SK-N-SH (cell line): ENCODE measurements at places on chromosomes 4 and X. TPM values are rescaled to one million over a fixed set of nuclear protein-coding genes. Genes with fewer than 3 reads are reported as not detected.

- no peak for DNase-seq
Observed at GRCh38 chr4:27701606-27702005, 841.0 kb downstream of the STIM2 start.

KLHL4 gene
- 0.18 and 0.24 TPM in 2 replicates for polyA plus RNA-seq

DNA sequence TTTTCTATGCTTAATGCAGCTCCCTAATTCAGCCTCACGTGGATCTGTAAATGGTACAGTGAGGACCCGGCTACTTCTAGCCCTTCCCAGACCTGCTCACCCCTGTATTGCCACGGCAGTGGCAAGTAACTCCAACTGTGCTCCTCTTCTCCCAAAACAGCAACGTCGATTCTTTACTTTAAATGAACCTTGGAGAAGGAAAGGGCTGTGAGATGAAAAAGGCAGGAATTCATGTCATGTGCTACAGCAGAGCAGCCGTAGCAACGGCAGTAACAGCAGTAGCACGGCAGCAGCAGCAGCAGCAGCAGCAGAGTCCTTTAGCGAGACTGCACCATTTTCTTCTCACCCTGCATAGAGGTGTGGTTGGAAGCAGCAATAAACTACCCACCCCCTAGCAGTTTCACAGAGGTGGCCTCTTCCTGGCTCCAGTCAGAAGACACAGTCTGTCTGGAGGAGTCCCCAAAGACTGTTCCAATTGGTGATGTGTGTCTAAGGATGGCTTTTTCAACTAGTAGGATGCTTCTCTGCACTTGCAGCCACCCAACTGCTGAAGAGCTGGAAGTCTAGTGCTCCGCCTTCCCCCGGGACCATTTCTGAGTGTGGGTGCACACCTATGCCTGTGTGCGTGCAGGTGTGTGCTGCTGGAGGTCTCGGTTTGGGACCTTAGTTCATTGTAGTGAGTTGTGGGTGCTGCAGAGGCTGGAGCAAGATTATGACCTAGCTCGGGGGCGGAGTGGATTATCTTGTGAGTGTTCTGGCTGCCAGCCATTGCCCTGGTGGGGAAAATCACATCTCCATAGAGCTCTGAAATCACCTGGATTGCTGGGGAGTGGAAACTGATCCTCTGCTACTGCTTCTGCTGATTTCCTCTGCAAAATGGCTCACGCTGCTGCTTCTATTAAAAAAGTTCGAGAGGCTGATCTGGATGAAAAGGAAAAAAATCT is 67.2 kb downstream of the ANK2 start:
- no peak for DNase-seq

GRCh38 chr4:169716677-169717076 is 41.1 kb downstream of the HPF1 start:
- no peak for DNase-seq

DNA sequence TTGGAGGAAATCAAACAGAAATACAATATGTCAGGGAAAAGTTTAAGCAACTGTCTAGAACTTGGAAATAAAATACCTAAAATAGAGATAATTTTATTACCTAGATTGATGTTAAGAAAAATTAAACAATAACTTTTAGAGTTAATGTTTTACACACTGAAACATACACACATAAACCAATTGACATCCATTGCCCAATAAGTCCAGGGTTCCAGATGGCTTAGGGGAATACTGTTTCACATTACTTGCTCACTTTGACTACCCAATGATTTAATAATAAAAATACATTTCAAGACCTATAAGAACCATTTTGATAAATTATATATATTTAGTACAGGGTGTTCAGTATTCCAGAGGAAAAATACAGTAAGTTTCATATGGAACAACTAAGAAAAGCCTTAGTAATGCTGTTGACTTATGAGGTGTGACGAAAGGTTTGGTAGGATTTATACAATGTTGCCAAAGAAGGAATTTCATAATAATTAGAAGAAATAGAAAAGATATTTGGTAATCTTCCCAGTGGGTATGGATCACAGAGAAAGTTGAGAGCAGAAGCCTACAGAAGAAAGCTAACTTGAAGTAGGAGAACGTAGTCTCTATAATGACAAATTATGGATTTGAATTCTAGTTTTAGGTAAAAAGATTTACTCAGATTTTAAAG is 23.0 kb upstream of the UGT2B4 start:
- DNase-seq, result no peak

GRCh38 chrX:8971116-8971515 is 62.8 kb downstream of the FAM9B start:
- DNase-seq, result peak; percentile 10

USP46 gene
- polyA plus RNA-seq, result 4.5 and 6.0 TPM in 2 replicates

- peak; percentile 60 for DNase-seq
Observed at GRCh38 chrX:55489314-55490009, at the start of gene USP51. Gene USP51, minus strand, starts transcription at chrX:55489848. Its CDS starts 909 bp downstream, at chrX:55488939.

DNA sequence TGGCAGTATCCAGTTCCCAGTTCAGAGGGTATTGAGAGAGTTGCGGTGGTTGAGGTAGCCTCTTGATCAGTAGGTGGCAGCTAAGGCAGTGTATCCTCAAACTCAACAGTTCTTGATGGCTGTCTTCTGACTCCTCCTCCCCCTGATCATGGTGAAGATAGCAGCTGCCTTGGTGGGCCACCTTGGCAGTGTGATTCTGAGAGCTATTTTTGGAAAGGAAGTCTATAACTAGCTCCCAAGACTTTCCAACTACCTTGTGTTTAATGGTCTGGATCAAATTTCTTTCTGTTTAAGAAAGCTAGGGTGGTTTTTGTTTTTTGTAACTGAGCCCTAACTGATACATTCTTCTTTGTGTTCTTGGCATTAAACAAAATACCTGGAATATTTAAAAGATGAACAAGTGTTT is 10.5 kb upstream of the TBC1D19 start:
- no peak for DNase-seq

MTNR1A gene
- polyA plus RNA-seq, result not detected in 2 replicates

GRCh38 chr4:88283661-88284438 is 511 bp downstream of the PPM1K start:
- peak; percentile 77 for DNase-seq

GRCh38 chr4:140156529-140157171 is 2.7 kb upstream of the MAML3 start:
- DNase-seq, result no peak

CLCN4 gene
- polyA plus RNA-seq, result 1.1 and 1.5 TPM in 2 replicates

- no peak for DNase-seq
Observed at GRCh38 chr4:108141213-108141950, 27.4 kb downstream of the LEF1 start.

DNA sequence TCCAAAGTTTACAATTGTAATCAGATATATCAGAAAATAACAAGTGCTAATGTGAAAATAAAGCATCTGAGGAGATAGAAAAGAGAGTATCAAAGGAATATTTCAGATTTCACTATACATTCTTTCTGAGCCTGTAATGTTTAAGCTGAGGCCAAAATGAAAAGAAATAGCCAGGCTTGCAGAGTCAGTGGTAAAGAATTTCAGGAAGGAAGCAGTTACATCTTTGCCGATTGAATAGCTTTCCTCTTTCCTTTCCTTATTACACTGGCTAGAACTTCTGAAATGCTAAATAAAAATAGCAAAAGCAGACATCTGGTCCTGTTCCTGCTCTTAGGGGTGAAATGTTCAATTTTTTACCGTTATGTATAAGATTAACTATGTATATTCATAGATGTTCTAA is 1441.6 kb upstream of the PCDH7 start:
- DNase-seq, result no peak

COL25A1 gene
- not detected in 2 replicates for polyA plus RNA-seq

DNA sequence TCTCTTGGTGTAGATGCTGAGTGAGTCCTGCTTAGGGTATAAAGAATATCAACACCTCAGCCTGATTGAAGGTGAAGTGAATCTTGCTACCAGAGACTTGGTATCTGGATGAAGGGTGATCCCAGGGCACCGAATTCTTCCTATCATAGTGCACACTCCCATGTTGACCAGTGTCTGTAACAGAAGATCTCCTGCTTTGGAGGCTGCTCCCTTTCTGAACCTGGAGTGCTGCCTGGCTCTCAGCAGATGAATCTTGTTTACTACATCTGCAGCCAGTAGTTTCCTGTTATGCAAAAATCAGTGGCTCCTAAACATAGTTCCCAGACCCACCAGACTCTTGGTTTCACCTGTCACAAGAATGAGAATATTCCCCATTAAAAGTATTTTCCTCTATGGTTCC is 191.7 kb upstream of the GK2 start:
- no peak for DNase-seq

DNA sequence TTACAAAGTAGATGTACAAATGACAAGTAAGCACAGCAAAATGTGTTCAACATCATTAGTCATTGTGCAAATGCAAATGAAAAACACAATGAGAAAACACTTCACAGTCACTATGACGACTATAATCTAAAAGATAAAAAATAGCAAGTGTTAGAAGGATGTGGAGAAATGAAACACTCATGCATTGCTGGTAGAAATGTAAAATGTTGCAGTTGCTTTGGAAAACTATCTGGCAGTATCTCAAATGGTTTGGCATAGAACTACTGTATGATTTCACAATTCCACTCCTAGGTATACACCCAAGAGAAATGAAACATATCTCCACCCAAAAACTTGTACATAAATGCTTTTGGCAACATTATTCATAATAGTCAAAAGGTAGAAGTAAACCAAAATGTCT is 459.7 kb upstream of the TRAM1L1 start:
- no peak for DNase-seq

- peak; percentile 50 for DNase-seq
Observed at GRCh38 chr4:2768921-2769336, 12.8 kb upstream of the TNIP2 start.

DNA sequence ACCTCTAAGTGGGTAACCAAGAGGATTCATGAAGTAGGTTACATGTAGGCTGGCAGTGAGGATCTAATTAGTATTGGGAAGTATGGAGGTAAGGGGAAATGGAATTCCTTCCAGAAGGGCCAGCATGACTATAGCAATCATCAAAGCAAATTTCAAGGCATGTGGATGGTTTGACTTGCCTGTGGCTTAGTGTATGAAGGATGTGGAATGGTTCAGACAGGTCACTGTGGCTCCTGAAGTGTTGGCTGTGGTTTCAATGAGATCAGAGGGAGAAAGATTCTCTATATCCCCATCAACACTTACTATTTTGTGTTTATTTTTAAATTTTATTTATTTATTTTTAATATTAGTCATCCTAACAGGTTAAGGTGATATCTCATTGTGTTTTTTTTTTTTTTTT is 121.6 kb upstream of the TBC1D9 start:
- DNase-seq, result no peak

DNA sequence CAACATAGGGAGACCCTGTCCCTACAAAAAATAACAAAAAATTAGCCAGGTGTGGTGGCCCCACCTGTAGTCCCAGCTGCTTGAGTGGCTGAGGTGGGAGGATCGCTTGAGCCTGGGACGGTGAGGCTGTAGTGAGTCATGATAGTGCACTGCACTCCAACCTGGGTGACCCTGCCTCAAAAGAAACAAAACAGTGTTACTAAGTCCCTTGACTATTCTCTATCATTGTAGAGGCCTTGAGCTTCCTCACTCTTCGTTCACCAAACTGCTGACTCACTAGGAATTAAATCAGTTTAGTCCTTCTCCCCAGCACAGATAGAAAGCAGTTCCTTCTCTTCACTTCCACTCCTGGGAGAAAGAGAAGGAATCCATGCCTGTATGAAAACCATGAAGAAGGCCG is 14.5 kb downstream of the CDS1 start:
- no peak for DNase-seq

NXF3 gene
- 0.16 and 0.20 TPM in 2 replicates for polyA plus RNA-seq

GRCh38 chr4:183757060-183757459 is 98.0 kb downstream of the TRAPPC11 start:
- DNase-seq, result no peak

METTL14 gene
- polyA plus RNA-seq, result 11.0 and 16.3 TPM in 2 replicates

DNA sequence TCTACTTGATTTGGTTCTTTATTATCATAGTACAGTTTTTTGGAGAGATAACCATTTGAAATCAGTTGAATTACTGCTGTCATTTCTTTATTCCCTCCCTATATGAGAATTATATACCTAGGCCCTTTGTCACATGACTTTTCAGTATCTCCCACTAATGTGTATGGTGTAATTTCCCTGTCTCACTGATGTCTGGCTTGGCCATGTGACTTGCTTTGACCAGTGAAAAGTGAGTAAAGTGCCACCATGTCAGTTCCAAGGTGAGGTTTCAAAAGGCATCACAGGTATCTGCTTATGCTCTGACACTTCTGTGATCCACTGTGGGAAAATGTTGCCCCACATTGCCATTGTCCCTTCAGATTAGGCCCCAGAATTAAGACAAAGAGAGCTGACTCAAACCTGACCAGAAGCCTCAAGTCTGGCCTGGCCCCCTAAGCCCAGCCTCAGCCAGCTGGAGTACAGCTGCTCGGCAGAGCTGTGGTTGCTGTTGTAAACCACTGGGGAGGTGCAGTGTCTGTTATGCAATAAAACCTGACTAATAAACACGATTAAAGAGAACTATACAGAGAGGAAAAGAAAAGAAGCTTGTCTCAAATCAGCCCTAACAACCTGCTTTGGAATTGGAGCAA is 27.5 kb downstream of the SETD7 start:
- no peak for DNase-seq

TRPC5OS gene
- not detected in 2 replicates for polyA plus RNA-seq

DNA sequence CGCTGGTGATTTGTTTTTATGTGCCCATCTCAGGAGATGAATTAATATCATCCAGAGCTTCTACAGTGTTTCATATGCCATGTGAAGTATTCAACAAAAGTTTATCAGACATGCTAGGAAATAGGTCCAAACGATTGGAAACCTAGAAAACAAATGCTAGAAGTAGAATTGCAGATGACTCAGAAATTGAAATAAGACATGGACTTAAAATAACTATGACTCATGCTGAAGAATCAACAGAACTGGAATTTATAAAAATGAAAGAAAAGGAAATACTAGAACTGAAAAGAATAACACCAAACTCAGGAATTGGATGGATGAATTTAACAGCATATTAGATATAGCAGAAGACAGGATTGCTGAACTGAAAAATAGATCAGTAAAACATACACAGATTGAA is 172.7 kb upstream of the GIMD1 start:
- DNase-seq, result no peak

DNA sequence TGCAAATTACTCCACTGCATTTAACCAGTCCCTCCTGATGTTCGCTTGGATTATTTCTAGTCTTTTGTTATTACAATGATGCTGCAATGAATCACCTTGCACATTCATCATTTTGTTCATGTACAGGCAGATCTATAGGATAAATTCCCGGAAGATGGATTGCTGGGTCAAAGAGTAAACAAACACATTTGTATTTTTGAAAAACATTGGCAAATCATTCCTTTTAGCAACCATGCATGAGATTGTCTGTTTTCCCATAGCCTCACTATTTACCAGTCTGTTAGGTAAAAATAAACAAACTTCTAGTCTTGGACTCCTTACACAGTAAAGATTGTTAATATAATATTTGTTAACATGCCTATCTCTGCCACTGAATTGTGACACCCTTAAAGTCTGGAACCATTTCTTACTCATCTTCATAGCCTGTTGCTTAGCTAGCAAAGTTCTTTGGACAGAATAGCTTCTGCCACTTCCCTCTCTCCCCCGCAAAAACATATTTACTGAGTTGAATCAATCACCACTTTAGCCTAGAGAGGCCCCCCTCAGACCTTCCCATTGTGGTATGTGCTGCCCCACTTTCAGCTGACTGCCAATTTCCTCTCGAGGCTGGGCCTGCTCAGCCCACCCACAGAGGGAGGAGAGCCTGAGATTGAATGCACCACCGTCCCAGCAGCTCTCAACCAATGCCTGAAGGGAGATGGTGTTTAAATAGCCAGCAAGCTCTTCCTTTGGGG is 108.4 kb upstream of the ATXN3L start:
- no peak for DNase-seq

GNRHR gene
- 0.02 and 0.06 TPM in 2 replicates for polyA plus RNA-seq
